Temporal lobe (tissue), 4 donors: ENCODE measurements at places on chromosomes 5 and 9. TPM values are rescaled to one million over a fixed set of nuclear protein-coding genes. Genes with fewer than 3 reads are reported as not detected.

Gene SYK
- total RNA-seq: 1.2 TPM

Gene BARHL1
- not detected for total RNA-seq

Gene FST
- total RNA-seq: 0.74 TPM

Gene PCA3
- total RNA-seq: 0.49 TPM

Gene FOXD4L4
- total RNA-seq: 0.25 TPM

Gene ABO
- total RNA-seq: not detected

Gene GALT
- total RNA-seq: 16.5 TPM

Gene FOXD4
- total RNA-seq: 0.74 TPM

Gene TLX3
- not detected for total RNA-seq

Gene RMI1
- 17.2 TPM for total RNA-seq

Gene FBN2
- total RNA-seq: 8.1 TPM

Gene FOXB2
- total RNA-seq: not detected

Gene KIF4B
- 0.25 TPM for total RNA-seq

Gene PCDHA12
- 8.6 TPM for total RNA-seq

Gene TPD52L3
- not detected for total RNA-seq

Gene CTNNAL1
- total RNA-seq: 6.9 TPM

Gene B4GALT1
- 2.2 TPM for total RNA-seq

Gene ARSI
- 0.25 TPM for total RNA-seq

Gene AJM1
- 2.5 TPM for total RNA-seq

Gene CERCAM
- total RNA-seq: 16.0 TPM

Gene DNAI1
- 0.25 TPM for total RNA-seq

Gene GPR151
- total RNA-seq: 0.25 TPM
